ENCODE measurements at places on chromosomes 11 and 22.

GRCh38 chr11:18307461-18308139, 14.3 kb downstream of the HPS5 start:
- DNase-seq = no peak

DNA sequence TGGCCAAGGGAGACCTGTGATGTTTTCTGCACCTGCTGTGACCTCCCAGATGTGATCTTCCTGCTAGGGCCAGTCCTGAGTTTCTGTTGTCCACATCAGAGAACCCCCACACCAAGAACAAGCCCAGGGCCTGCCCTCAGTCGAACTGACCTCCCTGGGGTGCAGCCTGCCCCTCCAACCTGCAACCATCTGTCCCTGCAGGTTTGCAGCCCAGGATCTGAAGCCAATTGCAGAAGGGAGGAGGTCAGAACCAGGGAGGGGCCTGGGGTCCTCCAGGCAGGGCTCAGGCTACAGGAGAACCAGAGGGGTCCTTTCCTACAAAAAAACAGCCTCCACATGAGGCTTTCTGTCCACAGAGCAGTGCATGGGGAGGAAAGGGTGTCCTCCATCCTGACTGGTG, 807 bp downstream of the TRIM3 start:
- DNase-seq = no peak

DNA sequence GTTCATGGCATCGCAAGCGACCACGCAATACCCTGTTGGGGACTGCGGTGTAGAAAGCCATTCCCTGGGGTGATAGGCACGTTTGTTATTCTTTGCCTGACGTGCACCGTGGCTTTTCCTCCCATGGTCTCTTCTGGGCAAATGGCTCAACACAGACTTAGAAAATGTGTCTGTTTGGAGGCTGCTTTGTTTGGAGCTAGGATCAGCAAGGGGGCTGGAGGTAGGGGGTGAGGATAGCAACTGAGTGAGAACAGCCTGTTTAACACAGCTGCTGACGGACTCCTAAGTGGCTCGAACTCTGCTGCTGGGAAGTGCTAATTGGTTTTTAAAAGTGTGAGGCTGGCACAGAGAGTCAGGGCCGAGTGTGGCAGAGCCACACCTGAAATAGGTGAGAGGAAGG, 16.1 kb upstream of the CHRM4 start:
- no peak for DNase-seq

DNA sequence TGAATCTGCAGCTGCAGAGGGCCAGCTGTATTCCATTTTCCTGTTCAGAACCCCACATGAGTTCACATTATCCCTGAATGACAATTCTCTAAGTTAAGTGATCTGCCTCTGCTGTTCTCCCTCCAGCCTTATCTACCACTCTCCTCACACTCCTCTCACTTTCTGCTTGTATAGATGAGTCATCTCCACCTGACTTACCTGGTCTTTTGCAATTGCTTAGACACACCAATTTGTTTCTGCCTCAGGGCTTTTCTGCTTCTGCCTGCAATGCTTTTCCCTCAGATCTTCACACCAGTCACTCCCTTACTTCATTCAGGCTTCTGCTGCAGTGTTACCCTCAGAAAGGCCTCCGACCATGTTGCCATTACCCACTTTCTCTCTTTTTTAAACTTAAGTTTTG, 118.1 kb downstream of the ATM start:
- no peak for DNase-seq

DNA sequence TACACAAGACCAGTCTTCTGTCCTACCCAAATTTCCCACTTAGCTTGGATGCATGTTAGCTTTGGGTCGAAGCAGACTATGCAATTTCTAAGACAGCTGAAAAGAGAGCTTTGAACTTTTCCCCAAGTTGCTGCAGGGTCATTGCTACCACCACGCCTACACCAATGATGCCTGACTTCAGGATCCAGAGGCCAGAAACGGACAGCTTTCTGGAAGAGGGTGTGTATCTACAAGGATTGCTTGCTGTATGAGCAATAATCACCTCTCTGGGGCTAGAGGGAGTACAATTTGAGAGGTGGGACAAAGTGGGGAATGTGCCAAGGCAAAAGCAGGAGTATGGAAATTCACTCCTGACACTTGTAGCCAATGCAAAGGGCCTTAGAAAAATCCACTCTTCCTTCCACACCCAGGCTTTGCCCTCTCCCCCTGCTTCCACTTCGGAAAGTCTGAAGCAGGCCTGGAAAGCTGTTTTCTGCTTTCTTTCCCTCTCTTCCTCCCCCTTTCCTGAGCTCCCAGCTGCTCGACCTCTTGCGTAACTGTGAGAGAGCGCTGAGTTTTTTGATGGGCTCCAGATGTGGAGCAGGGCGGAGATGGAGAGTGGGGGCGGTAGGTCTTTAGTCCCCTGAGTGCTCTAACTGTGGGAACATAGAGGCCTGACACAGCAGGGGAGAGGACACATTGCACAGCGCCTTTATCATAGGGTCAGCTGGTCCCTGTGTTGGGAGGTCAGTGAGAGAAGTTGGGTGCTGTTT, 2.1 kb upstream of the PHLDB1 start:
- DNase-seq = no peak

DNA sequence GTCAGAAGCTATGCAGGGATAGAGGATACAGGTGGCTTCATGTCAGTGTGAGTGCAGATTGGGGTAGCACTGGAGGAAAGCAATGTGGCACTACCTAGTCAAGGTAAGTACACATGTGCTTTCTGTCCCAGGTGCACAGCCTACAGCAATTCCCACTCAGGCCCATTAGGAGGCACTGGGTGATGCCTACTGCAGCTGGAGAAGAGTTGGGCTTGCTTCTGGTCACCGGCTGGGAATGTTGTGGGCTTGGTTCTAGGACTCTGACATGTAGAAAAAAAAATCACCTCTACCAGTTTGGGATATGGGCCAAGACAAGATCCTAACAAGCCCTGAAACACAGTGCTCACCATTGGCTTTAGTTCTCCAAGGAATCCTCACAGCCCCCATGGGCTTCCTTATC, 69.7 kb downstream of the TENM4 start:
- DNase-seq = no peak

DNA sequence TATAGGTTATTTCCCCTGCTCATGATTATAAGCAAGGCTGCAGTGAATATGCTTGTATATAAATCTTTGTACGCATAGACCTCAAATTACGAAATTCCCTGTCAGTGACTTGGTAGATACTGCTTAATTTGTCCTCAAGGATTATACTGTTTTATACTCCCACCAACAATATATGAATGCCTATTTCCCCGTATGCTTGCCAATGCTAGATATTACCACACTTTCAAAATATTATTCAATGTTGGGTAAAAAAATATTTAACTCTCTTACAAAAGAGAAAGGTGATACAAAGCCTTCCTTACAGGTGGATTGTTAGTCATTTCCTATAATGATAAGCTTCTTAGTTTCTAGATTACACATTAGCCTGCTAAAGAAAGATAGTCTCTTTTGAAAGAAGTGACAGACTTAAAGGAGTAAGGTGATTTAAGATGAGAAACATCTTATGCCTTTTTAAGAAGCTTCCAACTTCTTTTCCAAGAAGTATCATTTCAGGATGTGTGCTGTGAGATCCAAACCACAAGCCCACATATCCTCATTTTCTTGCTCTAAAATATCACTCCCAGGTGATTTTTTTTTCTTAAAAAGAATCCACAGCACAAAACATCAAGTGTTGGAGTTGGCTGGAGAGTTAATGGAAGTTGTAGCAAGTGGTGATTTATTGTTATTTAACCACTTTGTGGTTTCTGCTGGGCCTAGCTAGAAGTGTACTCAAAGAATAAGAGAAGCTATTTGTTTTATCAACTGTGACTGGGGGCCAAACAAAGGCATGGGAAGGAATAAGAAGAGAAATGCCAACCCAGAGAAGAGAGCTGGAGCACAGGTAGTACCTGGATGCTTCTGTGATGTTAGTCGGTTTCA, 59.2 kb downstream of the BARX2 start:
- DNase-seq = no peak

GRCh38 chr11:11247086-11247485, 106.0 kb downstream of the CSNK2A3 start:
- no peak for DNase-seq

- no peak for DNase-seq
These were observed 2.8 kb upstream of the DIXDC1 start for GRCh38 chr11:111934306-111934705.

DNA sequence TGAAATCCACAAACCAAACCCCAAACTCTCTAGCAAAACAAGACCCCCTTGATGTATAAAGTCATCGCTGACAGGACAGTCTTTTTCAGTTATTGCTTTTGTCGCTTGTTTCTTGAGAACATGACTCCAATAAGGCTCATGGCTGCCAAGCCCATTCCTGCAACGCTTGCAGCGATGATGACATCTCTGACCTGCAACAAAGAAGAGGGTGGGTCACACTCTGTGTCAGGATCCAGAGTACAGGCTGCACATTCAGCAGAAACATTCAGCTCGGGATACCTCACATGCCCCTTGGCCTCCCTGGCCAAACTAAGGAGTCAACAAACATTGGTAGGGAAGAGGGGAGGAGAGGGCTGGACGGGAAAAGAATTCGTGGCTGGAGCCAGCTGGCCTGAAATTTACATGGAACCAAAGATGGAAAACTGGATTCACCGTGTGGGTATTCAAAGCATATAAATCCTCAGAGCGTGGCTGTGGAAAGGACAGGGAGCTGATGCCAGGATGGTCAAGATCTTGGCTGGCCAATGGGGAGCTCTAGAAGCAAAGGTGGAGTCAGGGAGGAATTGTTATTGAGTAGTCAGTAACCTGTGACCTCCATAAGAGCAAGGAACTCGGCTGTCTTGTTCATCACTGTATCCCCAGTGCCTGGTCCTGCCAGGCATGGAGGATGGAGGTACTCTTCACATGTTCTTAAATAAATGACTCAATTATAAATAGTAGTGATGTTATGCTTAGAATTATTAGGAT, 11.8 kb upstream of the PLAAT2 start:
- DNase-seq = no peak

DNA sequence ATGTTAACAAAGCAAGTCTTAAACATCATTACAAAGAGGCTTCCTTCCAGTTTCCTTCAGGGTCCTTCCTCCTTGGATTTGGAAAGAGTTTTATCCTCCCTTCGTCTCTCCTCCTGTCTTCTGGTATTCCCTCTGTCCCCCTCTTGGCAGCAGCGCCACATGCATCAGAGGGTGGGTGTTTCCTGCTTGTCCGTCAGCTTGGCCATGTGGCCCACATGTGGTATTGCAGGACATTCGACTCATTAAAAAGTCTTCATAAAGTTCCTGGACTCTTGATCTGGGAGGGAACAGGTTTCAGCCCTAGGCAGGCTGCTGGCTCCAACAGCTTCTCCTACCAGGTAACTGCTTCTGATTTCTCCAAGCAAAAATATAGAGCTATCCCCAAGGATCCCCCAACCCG, 189.8 kb downstream of the CSNK2A3 start:
- no peak for DNase-seq

GRCh38 chr11:16293204-16293681, 63.1 kb downstream of the SOX6 start:
- DNase-seq = no peak

- DNase-seq = no peak
These were observed 20.7 kb upstream of the TPBGL start for GRCh38 chr11:75219869-75220268.

DNA sequence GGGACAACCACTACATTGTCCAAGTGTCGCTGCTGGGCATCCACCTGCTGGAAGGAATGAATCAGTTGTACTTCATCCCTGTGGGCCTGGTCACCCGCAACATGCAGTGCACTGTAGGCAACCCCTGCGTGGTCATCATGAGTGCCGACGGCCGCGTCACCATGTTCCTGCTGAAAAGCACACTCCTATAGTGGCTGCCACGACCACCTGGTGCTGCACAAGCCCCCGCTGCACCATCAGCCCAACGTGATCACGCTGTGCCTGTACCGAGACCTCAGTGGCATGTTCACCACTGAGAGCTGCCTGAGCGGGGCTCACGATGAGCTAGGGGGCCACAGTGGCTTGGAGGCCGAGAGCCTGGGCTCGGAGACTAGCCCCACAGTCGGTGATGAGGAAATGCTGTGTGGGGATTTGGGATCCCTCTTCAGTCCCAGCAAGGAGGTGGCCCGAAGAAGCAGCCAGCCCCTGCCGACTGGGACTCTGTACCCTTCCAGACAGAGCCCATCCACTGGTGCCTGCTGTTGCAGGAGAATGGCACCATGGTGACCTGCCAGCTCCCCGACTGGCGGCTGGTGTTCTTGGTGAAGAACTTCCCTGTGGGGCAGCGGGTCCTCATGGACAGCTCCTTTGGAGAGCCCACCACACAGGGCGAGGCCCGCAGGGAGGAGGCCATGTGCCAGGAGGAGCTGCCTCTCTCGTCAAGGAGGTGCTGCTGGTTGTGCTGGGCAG, 15.7 kb upstream of the SLC5A4 start:
- DNase-seq = no peak

- DNase-seq = no peak
These were observed 2.4 kb downstream of the BRSK2 start for GRCh38 chr11:1392111-1392510.

GRCh38 chr11:64766881-64767280, 7.1 kb upstream of the PYGM start:
- DNase-seq = no peak

- no peak for DNase-seq
These were observed 374.6 kb upstream of the LUZP2 start for GRCh38 chr11:24122291-24122690.

DNA sequence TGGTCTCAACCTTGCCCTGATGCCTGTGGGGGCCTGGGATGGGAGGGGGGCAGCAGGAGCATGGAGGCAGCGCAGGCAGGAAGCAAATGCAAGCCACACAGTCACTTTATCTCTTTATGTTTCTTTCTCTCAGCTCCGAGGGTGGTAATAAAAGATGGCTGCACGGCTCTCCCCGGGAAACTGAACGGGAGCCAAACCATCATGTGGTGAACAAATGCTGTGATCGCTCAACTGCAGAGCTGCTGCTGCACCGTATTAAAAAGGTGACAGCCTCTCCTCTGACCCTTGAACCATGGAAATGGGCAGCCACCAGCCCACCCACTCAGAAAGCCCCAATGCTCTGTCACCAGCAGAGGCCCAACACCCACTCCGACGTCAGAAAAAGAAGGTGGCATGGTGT, 110.0 kb downstream of the TIMP3 start:
- DNase-seq = no peak

- DNase-seq = no peak
These were observed 7.4 kb downstream of the FADS3 start for GRCh38 chr11:61883947-61884346.

- no peak for DNase-seq
These were observed 76.5 kb upstream of the SYT13 start for GRCh38 chr11:45362636-45363035.

GRCh38 chr22:37245740-37246139, 1.7 kb upstream of the RAC2 start:
- DNase-seq = no peak

GRCh38 chr11:92528001-92528400, 303.4 kb downstream of the FAT3 start:
- DNase-seq = no peak

DNA sequence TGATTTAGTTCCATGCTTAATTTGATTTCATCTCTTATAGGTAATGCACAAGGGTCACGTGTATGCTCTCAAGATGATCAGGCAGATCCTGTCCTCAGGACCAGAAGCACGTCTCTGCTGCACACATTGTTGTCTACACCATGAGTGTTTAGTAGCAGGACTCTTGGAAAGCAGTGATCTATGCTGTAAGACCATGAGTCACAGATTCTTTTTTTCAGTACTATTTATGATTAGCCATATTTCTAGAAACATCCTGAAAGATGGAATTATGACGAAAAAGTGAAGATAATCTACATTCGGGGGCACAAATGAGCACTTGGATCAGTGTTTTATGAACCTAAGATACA, 29.6 kb downstream of the ZBED4 start:
- no peak for DNase-seq
